Thyroid gland (tissue), 4 donors: ENCODE measurements at places on chromosomes 7 and 10. TPM values are rescaled to one million over a fixed set of nuclear protein-coding genes. Genes with fewer than 3 reads are reported as not detected.

Gene CYP3A4
- total RNA-seq: not detected

Gene MEIG1
- total RNA-seq: not detected

- no peaks in the 10 kb centered on the region for H3K36me3 ChIP-seq
- H3K27me3 ChIP-seq: no peaks in the 10 kb centered on the region
- no peak for DNase-seq
These were observed 1.0 kb upstream of the NRP1 start for GRCh38 chr10:33335551-33335800.

DNA sequence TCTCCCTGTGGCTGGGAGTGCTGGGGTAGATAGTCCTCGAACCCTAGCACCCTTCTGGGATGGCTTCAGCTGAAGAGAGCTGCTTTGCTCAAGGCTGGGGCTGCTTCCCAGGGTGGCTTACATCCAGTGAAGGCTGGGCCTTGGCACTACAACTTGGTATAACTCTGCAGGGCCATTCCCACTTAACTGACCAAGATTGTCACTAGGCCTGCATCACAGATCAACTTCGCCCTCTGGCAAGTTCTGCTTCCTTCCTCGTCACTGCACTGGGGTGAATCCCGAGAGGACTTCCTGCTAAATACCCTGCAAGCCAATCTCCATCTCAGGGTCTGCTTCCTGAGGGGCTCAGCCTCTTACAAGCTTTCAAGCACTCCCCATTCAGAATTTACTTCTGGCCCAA lies 195.2 kb downstream of the DOCK4 start:
- no peaks in the 10 kb centered on the region for H3K27me3 ChIP-seq
- no peak for DNase-seq
- H3K4me3 ChIP-seq: no peak overlapping the region
- H3K36me3 ChIP-seq: no peaks in the 10 kb centered on the region
- no peaks in the 10 kb centered on the region for H3K4me1 ChIP-seq

DNA sequence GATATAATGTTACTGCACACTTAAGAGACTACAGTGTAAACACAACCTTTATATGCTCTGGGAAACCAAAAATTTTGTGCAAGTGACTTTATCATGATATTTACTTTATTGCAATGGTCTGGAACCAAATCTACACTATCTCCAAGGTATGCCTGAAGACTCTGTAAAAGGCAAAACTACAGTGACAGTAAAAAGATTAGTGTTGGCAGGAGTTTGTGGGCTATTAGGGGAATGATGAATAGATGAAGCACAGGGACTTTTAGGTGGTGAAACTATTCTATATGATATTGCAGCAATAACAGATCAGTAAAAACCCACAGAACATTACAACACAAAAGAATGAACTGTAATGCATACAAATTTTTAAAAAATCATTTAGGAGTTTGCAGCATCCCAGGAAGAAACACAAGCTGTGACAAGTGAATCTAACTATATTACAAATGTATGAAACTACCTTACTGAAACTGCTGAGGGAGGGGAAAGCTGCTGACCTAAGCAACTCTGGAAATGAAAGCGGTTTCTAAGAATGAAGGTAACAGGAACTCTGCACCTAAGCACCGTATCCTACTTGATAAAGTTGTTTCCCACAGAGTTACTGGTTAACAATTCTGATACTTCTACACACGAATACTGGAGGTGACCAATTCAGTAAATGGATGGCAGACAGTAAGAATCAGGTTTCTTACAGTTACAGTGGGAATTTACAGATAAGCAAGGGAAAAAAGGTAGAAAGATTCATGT lies 82.6 kb downstream of the ATE1 start:
- no peaks in the 10 kb centered on the region for H3K36me3 ChIP-seq
- no peaks in the 10 kb centered on the region for H3K4me1 ChIP-seq
- no peak overlapping the region for H3K27ac ChIP-seq
- no peaks in the 10 kb centered on the region for H3K27me3 ChIP-seq
- no peak overlapping the region for H3K4me3 ChIP-seq
